ENCODE measurements at places on chromosomes 5 and 9. TPM values are rescaled to one million over a fixed set of nuclear protein-coding genes. Genes with fewer than 3 reads are reported as not detected.

C1QTNF3 gene
- total RNA-seq = 7.1 TPM

SLCO4C1 gene
- 0.58 TPM for total RNA-seq

NIM1K gene
- 0.61 TPM for total RNA-seq

IFNA14 gene
- not detected for total RNA-seq

FAM193B gene
- total RNA-seq = 175 TPM

PCA3 gene
- not detected for total RNA-seq

POLR3G gene
- 0.51 TPM for total RNA-seq
